ENCODE measurements at places on chromosomes 6 and 20.
A peak's percentile ranks its signal among the peaks of the same experiment; 100 is the strongest.

DNA sequence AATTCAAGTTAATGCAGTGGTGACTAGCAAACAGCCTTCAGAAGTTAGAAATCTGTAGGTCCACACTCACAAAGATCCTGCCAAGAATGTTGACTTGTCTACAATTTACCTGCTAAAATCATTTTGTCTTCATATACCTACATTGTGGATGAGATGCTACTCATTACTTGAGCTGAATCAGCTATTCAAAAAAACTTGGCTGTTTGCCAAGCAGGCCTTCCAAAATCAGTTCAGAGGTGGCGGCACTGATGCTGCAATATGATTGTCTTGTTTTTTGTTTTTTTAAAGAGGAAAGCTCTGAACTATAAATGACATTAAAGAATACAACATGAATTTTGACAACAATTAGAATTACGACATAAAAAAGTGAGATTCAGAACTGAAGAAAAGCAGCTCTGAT, 354.7 kb upstream of the KHDRBS2 start:
- no peak for DNase-seq

- DNase-seq, result no peak
These were observed 22.7 kb downstream of the PCK1 start for GRCh38 chr20:57583289-57584257.

GRCh38 chr6:95071464-95071863, 505.9 kb upstream of the MANEA start:
- no peak for DNase-seq

DNA sequence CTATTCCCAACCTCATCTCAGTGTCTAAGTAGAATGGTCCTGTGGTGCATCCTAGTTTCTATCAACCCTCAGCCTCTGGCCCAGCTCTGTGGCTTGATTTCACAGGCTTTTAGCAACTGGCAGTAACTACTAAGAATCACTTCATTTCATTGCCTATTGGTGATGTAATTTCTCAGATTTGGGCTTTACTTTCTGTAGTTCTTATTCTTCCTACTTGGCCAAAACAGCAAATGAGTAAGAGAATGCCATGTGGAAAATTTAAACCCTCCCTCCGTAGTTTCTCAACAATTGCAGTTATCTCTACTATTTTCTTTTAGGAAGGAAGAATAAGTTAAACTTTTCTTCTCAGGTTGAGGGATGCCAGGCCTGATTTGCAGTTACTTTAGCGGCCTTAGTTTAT, 387.3 kb downstream of the CDKAL1 start:
- DNase-seq, result no peak

DNA sequence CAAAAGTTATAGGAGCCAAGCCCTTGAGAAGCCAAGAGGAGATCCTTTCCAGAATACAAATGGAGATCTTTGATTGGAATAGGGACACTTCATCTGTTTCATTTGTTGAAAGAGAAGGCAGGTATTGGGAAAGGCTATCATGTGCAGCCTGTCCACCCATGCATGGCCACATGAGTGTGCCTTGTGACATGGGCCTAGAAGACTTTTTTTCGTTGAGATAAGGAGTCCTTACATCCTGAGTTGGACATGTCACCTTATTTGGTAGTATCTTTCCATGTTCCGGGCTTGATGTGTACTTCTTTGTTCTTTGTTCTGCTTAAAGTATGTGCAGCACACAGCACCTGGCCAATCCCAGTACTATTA, 42.1 kb upstream of the SYNCRIP start:
- no peak for DNase-seq

- no peak for DNase-seq
These were observed 140.3 kb upstream of the RUNX2 start for GRCh38 chr6:45187836-45188235.

DNA sequence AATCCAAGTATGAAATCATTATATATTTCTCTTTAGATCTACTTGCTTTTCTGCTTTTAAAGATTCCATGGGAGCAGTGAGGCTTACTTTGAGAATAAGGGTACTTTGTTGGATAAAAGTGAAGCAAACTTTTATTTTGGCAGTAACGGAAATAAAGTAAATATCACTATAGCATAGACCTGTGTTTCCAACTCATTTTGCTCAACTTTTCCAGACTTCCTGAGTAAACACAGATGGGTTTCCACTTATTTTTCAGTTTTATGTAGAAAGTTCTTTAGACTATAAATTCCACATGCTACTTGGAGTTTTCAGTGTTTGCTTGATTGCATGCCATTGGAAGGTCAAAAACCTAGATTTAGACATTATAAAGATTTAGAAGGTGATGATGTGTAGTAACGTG, 6.2 kb downstream of the STX16 start:
- no peak for DNase-seq

- DNase-seq, result no peak
These were observed 63.0 kb downstream of the LYRM2 start for GRCh38 chr6:89575562-89575960.

- DNase-seq, result peak; percentile 32
These were observed 4.0 kb downstream of the SIM1 start for GRCh38 chr6:100460650-100461204.

- no peak for DNase-seq
These were observed 65.3 kb downstream of the MTHFD1L start for GRCh38 chr6:150930841-150931240.

- peak; percentile 87 for DNase-seq
These were observed 4.7 kb upstream of the MRGBP start for GRCh38 chr20:62791301-62792181.

DNA sequence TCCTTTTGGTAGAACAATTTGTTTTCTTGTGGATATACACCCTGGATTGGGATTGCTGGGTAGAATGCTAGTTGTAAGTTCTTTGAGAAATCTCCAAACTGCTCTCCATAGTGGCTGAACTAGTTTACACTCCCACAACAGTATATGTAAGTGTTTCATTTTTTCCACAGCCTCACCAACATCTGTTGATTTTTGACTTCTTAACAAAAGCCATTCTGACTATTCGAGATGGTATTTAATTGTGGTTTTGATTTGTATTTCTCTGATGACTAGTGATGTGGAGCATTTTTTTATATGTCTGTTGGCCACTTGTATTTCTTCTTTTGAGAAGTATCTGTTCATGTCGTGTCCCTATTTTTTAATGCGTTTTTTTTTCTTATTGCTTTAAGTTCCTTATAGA, 444.1 kb downstream of the CBLN4 start:
- DNase-seq, result no peak

DNA sequence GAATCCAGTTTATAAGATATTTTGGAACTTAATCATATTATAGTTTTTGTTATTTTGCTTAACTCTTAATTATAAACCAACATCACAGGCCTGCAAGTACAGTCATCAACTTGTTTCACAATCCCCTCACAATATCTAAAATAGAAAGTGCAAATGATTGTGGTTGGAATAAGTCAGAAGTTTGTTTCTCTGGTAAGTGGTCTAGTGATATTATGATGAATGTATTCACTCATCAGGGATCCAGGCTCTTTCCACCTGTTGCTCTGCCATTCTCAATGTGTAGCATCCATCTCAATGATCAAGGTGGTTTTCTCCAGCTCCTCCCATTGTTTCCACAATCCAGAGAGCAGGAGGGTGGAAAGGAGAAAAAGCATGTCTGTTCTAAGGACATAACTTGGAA, 54.2 kb downstream of the OPN5 start:
- DNase-seq, result no peak

GRCh38 chr6:47075741-47076421, 33.7 kb upstream of the ADGRF1 start:
- DNase-seq, result no peak

DNA sequence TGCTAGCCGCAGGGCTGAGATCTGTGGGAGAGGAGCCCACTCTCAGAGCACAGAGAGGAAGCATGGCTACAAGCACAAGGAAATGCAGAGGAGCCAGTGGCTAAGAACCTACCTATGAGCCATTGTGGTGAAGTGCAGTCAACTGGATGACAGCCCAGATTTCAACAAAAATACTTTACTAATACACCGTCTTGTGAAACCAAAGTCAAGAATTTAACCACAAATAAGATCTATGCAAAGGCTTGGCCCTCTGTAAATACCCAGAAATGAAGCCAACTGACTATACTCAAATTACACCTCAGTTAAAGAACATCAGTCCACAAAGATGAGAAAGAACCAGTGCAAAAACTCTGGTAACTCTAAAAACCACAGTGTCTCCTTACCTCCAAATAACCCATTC, 40.1 kb upstream of the PTCHD4 start:
- no peak for DNase-seq
